Stimulated activated CD4-positive, alpha-beta T cell treated with anti-CD3 and anti-CD28 coated beads, Interleukin-1b, Interleukin-23, amount 100 ng/mL, for 1 hour (primary cell): ENCODE measurements at places on chromosomes 16 and 17.

DNA sequence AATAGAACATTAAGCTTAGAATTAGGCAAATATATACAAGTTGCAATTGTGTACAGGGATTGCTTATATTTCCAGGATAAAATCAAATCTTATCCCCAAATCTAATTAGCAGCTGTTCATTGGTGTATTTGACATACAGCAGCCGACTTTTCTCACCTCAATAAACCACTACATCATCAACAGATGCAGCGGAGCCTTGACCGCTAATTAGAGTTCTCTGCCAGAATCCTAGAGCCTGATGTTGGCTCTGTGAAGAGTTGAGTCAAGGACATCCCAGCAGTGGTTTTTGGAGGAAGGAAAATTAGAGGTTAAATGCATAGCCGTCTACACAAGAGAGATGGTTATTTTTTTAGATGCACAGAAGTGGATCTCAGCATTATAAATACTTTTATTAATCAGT is 221.9 kb upstream of the CACNG5 start:
- DNase-seq: no peak

GRCh38 chr17:39769974-39770587 is 32.3 kb downstream of the GRB7 start:
- DNase-seq: no peak

DNA sequence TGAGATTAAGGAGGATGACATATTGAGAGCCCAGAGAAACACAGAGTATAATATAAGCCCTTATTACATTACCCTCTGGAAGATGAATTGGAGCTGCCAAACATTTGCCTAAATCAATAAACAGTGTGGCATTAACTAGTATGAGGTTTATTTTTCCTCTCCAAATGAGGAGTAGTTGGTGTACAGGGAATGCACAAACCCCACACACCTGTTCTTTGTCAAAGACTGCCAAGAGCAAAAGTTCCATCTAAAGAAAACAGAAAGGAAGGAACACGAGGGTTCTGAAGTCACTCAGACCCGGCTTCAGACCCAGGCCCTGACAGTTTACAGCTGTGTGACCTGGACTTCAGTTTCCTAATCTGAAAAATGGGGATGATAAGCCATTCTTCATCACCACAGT is 138.1 kb downstream of the SHISA9 start:
- DNase-seq: no peak

- DNase-seq: no peak
These were observed 1.9 kb upstream of the RBFOX1 start for GRCh38 chr16:7330709-7331108.

- DNase-seq: no peak
These were observed 34.4 kb upstream of the USP7 start for GRCh38 chr16:8998108-8998507.

DNA sequence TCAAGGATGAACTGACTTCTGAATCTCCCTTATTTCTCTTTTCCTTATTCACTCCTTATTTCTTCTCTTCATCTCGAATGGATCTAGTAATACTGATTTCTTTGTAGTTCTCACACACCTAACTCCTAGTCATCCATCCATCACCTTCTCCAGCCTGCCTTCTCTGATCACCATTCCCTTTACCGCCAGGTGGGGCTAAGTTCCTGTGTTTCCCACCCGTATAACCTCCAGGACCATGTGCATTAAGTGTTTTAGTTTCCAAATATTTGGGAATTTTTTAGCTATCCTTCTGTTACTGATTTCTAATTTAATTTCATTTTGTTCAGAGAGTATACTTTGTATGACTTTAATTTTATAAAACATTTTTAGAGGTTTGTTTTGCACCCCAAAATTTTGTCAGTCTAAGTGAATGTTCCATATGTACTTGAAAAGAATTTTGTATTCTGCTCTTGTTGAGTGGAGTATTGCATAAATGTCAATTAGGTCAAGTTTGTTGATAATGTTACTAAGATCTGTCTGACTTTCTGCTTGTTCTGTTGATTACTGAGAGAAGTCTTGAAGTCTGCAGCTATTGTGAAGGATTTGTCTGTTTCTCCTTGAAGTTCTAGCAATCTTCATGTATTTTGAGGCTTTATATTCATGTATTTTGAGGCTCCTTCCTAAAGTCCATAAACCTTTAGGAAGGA is 8.8 kb downstream of the BPTF start:
- no peak for DNase-seq

GRCh38 chr16:16073001-16073545 is 123.7 kb downstream of the ABCC1 start:
- no peak for DNase-seq

GRCh38 chr16:16868727-16869126 is 489.8 kb downstream of the NPIPA7 start:
- no peak for DNase-seq

DNA sequence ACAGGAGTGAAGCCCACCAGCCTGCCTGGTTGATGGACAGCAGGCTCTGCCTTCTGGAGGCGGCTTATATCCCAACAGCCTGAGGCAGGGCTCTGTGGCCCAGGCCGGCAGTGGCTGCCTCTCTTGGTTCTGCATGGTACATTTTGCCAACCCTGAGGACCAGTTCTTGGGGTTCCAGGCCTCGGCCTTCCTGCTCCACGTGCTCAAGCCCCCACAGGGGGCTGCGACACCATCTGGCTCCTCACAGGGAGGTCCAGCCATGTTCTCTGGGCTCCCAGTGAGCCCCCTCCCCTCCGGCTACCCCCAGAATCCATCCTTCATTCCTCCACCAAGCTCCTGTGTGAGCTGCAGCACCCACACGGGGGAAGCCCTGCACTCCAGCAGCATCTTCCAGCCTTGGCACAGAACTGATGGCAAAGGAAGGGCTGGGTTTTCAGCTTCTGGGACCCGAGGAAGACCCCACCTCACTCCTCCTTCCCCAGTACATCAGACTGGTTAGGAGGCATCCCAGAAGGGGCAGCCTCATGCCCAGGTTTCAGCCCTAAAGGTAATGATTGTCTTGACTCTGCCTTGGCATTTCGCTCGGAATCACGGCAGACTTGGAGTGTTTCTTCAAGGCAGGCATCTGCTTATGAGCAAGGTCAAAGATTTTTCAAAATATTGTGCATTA is 231.2 kb downstream of the CPPED1 start:
- no peak for DNase-seq
